ENCODE measurements at places on chromosomes 13 and 19.

DNA sequence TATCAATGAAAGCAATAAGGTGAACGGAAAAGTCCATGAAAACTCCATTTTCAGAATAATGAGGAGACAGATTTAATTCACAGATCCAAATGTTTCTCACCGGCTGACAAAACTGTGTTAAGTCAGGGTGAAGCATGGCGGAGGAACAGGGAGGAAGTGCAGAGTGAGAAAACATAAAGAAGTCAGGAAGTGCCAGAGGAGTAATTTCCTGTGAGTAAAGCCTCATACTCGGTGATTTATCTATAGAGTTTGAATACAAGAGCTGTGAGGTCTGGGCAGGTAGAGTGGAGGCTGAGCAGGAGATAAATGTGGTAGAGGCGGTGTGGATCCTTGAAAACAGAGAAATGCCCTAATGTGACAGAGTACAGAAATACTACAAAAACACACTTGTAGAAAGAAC lies 11.4 kb downstream of the CARD8 start:
- DNase-seq = no peak

DNA sequence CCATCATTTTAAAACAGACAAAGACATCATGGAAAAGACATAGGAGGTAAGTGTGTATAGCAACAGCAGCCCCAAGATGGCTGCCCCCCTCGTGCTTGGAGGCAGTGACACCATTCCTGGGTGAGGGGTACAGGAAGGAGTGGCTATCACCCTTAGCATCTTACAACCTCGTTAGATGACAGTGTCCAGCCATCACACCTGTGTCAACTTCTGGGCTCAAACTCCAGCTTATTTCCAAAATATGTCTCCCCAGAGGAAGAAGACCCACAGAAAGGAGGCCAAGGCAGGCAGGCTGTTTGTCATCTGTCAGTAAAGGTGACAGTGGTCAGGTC lies 27.5 kb downstream of the EPS15L1 start:
- no peak for DNase-seq

GRCh38 chr13:30110301-30111070 lies 196.9 kb downstream of the KATNAL1 start:
- DNase-seq = no peak

- DNase-seq = no peak
Measured at GRCh38 chr13:95924389-95924994, 128.7 kb downstream of the UGGT2 start.

DNA sequence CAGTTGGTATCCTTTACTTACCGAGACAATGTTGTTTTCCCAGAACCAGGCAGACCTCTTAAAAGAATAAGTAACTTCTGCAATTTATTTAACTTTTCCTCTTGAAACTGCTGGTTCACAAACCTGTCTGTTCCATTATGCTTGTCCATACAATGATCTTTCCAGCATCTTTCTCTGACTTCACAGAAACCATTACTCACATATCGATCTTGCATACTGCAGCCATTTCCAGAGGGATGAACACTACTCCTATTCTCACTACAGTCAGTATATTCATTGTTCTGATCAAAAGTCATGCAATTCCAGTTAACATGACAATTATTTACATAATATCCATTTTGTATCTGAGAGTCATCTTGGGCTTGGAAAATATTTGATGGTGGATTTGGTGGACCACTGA lies 2.8 kb downstream of the N4BP2L2 start:
- DNase-seq = no peak

All from osteocyte (in vitro differentiated cells).